ENCODE measurements at places on chromosomes 4 and X.

GRCh38 chrX:1205681-1206611 lies 6.5 kb downstream of the CRLF2 start:
- peak; percentile 69 for DNase-seq

- DNase-seq = peak; percentile 92
Observed at GRCh38 chrX:1249101-1249887, 19.3 kb upstream of the CSF2RA start.

DNA sequence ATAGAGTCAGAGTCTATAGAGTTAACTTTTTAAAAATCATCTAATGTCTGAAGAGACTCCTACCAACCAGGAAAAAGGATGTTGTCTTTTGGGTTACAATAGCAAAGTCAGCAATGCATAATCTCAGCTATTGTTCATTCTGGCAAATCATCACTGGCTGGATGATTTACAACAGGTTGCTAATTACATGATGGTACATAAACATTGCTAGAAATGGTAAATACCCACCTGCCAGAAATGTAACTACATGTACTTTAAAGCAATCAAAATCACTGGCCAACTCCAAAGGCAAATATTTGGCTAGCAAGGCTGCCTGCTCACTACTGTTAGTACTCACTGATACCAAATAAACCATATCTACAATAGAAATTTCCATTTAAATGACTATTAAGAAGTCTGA lies 91.1 kb downstream of the PPP3CA start:
- no peak for DNase-seq

DNA sequence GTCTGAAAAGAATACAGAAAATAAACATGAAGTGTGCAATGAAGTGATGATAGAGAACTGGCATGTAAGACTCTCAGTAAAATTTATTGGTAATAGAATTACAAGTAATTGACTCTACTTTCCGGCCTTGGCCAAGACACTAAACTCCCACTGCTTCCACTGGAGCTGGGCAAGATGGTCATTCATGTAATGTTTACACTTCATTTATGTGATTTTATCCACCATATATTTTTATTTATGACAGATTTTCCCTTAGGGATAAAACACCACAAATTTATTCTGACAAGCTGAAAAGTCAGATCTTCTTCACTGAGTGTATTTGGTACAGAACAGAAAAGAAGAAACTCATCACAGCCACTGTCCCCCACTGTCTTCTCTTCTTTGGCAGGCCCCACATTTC lies 191.9 kb downstream of the SLC39A8 start:
- DNase-seq = no peak

DNA sequence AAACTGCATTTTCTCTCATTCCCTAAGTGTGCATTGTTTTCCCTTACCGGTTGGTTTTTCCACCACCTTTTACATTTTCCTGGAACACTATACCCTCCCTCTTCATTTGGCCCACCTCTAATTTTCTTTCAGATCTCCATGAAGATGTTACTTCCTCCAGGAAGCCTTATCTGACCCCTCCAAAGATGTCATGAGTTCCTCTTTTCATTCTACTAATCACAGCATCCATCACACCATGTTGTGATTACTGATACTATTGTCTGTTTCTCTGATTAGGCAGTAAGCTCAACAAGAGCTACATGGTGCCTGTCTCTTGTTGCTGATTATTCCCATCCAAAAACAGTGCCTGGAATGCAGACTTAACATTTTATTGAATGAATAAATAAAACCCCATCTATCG lies 2.9 kb upstream of the AFP start:
- DNase-seq = no peak

GRCh38 chr4:52579602-52580272 lies 79.4 kb downstream of the USP46 start:
- no peak for DNase-seq

DNA sequence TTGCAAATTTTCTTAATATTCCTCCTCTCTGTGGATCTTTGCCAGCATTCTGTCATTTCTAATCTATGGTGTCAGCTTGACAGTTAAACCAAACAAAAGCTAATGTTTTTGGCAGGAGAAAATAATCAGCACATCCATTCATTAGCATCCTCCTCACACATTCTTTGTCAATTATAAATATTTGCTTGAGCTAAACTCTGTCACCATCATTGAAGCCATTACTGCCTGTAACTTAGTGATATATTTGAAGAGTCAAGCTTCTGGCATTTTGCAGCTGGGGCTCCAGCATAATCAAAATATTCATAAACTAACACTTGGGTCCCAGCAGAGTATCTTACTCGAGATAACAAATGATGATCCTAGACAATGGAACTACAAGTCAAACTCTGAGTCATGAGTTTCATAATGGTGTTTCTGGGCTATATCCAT lies 126.1 kb downstream of the EIF4E start:
- DNase-seq = no peak

- peak; percentile 46 for DNase-seq
Observed at GRCh38 chrX:40207626-40208025, 109.9 kb upstream of the BCOR start.

DNA sequence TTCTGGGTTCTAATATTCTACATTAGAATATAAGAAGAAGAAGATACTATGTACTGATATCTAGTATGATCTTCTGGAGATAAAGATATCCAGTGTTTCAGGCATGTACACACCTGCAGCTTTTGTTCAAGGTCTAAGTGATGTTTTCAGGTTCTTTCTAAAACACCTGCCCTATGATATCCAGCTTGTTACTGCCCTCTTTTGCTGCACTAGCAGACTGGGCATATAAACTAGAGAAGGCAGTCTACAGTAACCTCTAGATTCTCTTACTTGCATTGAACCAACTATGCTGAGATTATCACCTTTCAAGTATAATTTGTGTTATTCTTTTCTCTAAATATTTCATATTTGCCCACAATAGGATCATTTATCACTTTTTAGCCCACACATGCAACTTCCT lies 1.9 kb upstream of the FRYL start:
- DNase-seq = no peak

- DNase-seq = no peak
Observed at GRCh38 chr4:40628888-40629287, 776 bp downstream of the RBM47 start.

DNA sequence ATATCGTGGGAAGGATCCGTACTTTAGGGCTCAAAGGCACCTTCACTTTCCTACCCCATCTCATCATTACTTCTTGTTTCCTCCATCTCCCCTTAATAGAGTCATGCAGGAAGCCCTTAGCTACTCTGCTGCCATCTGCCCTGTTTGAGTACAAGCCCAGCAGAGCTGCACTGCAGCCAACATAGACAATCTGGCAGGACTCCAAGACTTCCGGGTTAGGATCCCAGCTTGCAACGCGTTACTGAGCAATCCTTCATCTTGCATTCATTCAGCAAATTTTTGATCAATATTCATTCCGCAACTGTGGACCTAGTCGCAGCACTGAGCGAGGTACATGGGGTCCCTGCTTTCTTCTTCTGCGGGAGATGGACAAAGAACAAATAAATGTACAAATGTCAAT lies 344.9 kb downstream of the BCOR start:
- DNase-seq = peak; percentile 37

DNA sequence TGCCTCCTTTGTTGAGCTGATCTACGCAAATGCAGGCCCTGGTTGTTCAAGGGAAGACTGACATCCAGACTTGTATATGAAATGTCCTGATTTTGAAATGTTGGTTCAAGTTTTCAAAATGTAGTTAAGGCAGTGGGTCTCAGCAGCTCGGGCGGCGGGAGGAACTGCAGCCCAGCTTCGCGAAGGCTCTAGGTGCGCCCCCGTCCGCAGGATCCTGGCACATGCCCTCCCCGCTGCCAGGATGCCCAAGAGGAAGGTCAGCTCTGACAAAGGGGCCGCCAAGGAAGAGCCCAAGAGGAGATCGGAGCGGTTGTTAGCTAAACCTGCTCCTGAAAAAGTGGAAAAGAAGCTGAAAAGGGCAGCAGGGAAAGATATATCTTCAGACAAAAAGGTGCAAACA lies 1310.1 kb downstream of the ADGRL3 start:
- no peak for DNase-seq

GRCh38 chrX:17750436-17750835 lies 13.1 kb downstream of the SCML1 start:
- DNase-seq = peak; percentile 10

DNA sequence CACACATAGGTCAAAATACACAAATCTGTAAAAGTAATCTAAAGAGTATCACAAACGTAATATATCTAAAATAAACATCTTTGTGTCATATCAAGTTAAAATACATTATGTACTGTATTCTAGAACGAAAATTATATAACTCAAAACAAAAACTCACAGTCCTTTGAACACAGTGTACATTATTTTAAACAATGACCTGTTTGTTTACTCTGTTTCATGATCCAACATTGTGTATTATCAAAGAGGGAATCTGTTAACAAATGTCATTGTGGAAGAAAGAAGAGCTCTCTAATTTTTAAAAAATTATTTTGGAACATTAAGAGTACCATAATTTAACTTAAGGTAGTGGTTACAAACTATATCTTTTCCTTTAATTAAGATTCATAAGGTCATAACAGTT lies 144.1 kb downstream of the FRYL start:
- no peak for DNase-seq

DNA sequence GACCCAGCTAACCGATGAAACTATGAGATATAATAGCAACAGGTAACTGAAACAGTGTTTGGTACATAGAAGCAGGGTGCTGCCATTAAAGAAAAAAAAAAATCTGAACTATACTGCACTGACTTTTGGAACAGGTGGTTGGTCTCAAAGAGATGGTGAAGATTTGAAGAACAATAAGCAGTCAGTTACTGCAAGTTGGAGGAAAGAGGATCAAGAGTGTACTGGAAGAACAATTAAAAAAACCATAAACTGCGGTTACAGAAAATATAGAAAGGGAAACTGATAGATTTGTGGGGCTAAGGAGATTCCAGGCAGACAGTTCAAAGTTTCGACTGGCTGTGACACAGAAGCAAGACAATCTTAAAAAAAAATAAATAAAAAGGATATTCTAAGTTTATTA lies 181.9 kb upstream of the TRAM1L1 start:
- no peak for DNase-seq

DNA sequence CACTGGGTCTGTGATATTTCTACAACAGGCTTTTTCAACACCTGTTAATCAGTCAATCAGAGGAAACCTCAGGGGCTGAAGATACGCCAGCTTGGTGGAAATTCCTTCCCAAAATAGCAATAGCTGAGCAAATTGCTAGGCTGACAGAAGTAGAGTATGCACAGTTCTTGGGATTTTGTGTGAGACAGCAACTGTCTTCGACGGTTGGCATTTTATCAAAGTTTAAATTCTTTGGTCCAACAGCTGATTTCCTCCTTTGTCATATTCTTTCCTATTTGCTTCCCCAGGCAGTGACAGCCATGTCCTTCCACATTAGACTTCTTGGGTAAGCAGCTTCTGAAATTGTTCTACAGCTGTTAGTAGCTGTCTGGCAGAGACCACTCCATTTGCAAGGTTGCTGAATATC lies 8.0 kb upstream of the PALLD start:
- DNase-seq = no peak

GRCh38 chr4:101540336-101540735 lies 193.0 kb upstream of the PPP3CA start:
- DNase-seq = peak; percentile 62

DNA sequence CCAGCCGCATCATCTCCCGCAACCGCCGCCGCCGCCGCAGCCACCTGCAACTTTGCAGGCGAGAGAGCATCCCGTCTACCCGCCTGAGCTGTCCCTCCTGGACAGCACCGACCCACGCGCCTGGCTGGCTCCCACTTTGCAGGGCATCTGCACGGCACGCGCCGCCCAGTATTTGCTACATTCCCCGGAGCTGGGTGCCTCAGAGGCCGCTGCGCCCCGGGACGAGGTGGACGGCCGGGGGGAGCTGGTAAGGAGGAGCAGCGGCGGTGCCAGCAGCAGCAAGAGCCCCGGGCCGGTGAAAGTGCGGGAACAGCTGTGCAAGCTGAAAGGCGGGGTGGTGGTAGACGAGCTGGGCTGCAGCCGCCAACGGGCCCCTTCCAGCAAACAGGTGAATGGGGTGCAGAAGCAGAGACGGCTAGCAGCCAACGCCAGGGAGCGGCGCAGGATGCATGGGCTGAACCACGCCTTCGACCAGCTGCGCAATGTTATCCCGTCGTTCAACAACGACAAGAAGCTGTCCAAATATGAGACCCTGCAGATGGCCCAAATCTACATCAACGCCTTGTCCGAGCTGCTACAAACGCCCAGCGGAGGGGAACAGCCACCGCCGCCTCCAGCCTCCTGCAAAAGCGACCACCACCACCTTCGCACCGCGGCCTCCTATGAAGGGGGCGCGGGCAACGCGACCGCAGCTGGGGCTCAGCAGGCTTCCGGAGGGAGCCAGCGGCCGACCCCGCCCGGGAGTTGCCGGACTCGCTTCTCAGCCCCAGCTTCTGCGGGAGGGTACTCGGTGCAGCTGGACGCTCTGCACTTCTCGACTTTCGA lies 654 bp downstream of the ATOH1 start:
- DNase-seq = no peak

- DNase-seq = no peak
Observed at GRCh38 chr4:113643505-113643904, 118.0 kb downstream of the CAMK2D start.

DNA sequence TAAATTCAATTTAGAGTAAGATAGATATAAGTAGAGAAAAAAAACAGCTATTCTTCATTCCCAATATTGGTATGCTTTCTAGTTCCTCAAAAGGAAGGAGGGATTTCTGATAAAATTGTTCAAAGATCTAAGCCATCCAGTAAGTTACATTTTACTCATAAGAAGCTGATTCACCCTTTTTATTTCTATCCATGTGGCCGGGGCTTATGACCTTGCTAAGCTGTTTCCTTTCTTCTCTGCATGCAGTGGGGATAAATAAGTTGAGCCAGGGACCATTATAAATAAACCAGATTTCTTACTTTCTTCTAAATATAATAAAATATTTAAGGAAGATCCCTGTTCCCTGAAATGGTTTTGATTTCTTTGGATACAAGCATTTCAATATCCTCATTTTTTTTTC lies 502.3 kb downstream of the PDHA2 start:
- DNase-seq = no peak

DNA sequence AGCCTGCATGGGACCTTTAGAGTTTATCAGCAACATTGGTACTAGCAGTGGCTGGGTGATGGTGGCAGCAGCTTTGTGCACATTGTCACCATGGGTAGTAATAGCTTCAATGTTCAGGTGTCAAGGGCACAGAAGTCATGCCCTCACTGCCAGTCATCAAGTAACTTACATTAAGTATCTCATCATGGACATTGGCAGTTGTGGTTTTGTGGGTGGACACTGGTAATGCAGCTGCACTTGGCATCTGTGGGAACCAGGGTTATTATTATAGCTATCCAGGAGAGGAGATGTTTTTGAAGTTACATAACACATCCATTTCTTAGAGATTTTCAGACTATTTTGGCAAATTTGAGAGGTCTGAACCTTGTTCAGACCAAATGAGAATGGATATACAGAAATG lies 243.2 kb upstream of the NOCT start:
- no peak for DNase-seq

DNA sequence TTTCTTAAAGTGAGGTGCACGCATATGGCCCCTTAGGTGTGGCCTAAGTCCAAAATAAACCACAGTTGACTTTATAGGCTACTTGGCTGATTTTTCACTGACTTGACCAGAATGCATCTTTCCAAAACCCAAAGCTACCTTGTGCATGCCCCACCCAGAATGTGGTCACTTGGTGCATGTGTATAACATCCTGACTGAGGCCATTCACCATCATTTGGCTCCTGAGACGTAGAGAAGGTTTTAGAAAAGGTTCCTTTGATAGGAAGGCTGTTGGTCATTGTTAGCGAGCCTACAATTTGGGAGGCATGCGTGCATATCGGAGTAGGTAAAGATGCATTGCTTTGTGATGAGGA lies 84.6 kb downstream of the PLAC1 start:
- no peak for DNase-seq

Data from suppressor macrophage (primary cell).